Activated CD4-positive, CD25-positive, alpha-beta regulatory T cell treated with anti-CD3 and anti-CD28 coated beads, Interleukin-2, amount 50 U/mL, for 72 hours (primary cell): ENCODE measurements at places on chromosomes 2 and 18.

DNA sequence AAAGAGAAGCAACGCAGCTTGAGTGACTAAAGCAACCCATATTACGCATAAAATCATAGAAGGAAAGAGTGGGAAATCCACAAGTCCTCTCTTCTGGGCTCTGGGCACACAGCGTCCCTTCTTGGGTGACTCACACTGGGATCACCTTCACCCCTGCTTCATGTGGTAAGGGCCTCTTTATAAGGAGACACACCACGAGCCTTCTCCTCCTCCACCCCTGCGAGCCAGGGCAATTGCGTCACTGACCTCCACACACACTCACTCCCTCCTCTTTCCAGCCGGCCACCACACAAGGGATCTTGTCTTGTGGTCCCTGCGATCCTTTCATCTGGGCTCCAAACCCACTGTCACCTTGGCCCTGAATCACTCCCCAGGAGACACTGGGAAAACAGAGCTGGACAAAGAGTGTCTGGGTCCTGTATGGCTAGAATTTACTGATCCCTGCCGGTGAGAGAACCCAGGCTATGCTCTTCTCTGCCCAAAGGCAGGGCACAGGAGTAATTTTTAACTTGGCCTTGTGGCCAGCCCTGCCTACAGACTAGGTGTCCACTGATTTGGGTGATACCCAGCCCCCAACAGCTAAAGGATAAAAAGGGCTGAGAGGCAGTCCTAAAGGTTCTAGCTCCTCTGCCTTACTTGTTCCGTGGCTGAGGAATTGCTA lies 35.3 kb downstream of the NHEJ1 start:
- DNase-seq, result no peak

DNA sequence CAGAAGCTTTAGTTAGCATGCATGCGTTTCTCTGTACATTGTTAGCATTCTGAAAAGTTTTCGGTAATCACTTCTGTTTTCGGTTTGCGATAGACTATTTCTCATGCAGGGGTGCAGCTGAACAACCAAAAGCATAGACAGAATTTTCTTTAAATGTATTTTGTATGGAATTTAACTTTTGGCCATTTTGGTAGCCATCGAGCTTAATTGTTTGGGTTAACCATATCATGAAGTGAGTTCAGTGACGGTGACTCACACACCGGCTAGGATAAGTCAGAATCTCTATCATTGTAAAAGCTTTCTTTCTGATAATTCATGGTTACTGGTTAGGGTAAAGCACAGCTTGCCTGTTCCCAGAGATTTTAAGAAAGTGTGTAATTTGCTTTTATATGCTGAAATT lies 107.2 kb downstream of the CD226 start:
- DNase-seq, result no peak

GRCh38 chr2:197673606-197674005 lies 1.8 kb downstream of the RFTN2 start:
- DNase-seq, result no peak

DNA sequence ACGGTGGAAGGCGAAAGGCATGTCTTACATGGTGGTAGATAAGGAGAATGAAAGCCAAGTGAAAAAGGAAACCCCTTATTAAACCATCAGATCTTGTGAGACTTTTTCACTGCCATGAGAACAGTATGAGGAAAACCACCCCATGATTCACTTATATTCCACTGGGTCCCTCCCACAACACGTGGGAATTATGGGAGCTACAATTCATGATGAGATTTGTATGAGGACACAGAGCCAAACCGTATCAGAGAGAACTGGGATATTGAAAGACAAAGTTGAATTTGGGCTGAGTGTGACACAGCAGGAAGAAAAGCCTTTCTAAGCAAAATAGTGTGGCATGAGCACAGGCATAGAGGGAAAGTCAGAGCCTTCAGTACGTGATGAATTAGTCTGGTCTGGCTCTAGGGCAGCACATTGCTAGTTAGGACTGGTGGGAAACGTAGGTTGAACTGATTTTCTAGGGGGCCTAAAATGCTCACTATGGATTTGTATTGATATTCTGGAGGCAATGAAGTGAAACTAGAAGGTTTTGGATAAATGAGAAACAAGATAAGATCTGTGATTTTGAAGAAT lies 84.8 kb upstream of the RND3 start:
- no peak for DNase-seq

DNA sequence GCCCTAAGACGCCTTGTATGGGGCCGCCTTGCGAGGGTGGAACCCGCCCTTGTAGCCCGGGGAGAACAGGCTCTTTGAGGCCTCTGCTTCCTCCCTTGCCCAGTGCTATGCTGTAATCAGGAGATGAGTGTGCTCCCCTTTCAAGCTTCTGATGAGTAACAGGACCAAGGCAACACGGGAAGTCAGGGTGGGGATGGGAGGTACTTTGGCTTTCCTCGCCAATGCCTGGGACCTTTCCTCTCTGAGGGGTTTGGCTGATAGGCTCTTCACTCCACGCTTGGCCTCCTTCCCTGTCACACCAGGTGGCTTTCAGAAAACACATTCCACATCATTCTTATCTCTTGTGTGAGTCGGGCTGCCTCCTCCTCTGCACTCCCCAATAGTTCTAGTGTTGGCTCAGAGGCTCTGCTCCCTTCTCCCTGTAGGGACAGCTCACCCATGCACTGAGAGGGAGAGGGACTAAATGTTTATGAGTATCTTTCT lies 223.7 kb upstream of the TRIB2 start:
- DNase-seq, result no peak

DNA sequence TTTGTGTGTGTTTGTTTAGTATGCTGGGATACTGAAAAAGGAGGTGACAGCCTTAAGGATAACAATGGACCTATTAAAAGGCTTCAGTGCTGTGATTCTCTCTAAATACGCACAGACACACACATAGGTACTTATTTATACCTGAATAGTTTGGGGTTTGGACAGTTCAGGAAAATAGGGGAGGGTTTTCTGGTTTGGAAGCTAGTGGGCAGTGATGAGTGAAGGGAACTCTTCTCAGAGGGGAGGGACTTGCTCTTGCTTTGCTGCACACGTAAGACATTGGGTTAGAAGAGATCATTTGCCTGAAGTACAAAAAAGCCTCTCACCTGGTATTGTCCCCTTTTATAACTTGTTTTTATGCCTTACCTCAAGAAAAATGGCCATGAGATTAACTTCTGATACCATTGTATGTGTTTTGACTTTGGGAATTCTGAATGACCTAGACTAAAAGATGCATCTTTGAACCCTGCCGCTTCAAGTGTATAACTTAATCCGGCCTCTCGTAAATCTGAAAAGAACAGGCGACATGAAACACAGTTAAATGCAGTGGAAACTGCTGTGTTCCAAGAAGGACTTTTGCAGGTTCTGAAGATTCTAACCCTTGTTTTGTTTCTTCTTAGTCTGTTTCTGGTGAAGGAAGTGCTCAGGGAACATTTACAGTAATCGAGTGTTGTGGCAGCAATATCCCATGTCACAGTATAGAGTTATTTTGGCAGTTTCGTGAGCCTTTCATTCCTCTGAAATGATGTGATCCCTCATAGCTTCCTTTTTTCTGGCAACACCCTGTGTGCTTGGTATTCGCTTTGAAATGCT lies 2.5 kb downstream of the CRIM1 start:
- no peak for DNase-seq

DNA sequence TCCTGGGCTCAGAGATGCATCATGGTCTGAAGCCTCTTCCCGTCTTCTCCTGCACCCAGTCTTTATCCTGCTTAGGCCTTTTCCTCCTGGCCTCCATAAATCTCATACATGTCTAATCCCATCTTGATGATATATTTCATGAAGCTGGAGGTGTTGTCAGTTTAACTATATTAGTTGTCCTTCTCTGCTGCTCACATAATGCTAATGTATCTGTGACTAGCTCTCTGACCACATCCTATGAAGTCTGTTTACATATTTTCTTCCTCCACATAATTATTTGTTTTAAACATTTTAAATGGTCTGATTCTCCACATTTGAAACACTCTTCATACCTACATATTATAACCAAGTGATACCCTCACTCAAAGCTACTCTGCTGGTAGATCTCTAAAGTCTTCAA lies 315.2 kb upstream of the RND3 start:
- no peak for DNase-seq
